ENCODE measurements at places on chromosomes 3 and 15.

- no peak for DNase-seq
Observed at GRCh38 chr15:23671481-23671880, 15.6 kb downstream of the NDN start.

GRCh38 chr3:55247666-55248065 lies 239.4 kb downstream of the WNT5A start:
- DNase-seq, result no peak

DNA sequence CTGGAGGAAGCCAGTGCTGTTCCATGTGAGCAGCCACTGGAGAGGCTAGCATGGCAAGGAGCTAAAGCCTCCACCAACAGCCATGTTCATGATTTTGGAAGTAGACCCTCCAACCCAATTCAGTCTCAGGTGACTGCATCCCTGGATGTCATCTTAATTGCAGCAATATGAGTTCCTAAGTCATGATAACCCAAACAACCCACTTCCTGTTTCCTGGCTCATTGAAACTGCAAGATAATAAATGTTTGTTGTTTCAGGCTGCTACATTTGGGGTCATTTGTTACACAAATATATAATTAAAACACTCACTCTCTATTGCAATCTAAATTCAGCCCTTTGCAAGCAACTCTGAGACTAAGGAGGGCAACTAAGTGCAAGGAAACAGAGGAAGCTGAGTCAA lies 62.4 kb upstream of the SLC24A5 start:
- DNase-seq, result no peak

GRCh38 chr3:19891740-19892139 lies 42.3 kb downstream of the EFHB start:
- DNase-seq, result no peak

GRCh38 chr3:101868534-101869464 lies 19.5 kb downstream of the NFKBIZ start:
- no peak for DNase-seq

DNA sequence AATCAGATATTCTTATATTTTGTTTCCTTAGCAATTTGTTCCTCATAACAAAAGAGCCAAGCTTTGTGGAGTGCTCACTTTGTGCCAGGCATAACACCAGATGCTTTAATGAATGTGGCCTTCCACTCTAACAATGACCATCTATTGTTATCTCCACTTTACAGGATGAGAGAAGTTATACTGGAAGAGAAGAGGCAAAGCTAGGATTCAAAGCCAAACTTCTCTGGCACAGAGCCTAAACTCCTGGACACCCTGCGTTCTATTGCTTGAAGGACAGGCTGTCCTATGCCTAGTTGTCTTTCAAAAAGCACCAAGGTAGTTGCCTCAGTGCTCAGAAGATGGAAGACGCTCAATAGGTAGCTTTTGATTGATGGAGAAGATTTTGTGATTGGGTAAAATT lies 123.2 kb upstream of the FEZF2 start:
- no peak for DNase-seq

DNA sequence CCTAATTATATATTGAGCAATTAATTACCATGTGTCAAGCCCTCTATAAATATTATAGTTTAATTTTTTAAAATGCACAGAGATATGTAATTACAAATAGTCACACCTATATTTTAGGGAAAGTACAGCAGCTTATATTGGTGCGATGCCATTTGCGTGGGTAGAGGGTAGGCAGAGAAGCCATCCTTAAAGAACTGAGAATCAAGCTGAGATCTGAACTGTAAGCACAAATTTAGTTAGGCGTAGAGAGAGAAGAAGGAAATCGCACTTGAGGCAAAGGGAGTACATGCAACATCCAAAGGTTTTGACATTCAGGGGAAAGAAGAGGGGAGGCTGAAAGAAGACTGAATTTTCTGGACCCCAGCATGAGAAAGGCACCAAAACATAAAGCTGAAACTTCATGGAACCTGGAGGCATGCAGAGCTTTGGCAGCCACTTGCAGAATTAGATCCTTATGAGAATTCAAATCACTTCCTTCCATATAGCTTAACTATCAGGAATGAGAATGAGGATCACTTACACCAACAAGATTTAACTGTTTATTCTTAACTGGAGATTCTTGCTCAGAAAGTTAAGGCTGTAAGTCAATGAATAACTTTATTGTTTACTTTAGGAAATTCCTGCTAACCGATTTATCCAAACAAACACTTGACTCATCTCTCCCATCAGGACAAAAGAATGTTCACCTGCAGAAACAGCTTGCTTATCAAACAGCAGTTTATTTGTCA lies 114.3 kb downstream of the TGFBR2 start:
- no peak for DNase-seq

Data from left hindlimb (tissue), 1 donor.